ENCODE measurements at places on chromosomes 11 and 22.

DNA sequence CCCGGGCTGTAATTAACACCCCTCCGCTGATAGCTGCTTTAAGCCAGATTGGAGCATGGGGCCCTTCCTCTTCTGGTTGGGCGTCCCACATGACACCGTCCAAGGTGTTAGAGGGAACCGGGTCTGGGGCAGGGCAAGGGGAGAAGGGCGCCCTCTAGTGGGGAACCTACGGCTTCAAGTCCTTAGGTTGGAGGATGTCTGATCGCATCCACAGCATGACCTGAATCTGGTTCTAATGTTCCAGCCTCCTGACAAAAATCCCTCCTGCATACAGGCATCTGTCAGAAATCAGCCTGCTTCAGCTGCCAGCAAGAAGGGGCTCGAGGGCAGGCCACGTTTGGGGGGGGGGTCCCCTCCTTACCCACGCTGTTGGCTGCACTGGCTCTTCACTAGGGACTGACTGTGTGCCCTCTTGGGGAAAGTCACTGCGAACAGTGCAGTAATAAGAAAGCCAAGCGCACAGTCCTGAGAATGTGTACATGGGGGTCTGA lies 94.2 kb upstream of the TBCEL start:
- no peak for DNase-seq

- DNase-seq: no peak
Measured at GRCh38 chr11:129291546-129291945, 84.1 kb upstream of the BARX2 start.

DNA sequence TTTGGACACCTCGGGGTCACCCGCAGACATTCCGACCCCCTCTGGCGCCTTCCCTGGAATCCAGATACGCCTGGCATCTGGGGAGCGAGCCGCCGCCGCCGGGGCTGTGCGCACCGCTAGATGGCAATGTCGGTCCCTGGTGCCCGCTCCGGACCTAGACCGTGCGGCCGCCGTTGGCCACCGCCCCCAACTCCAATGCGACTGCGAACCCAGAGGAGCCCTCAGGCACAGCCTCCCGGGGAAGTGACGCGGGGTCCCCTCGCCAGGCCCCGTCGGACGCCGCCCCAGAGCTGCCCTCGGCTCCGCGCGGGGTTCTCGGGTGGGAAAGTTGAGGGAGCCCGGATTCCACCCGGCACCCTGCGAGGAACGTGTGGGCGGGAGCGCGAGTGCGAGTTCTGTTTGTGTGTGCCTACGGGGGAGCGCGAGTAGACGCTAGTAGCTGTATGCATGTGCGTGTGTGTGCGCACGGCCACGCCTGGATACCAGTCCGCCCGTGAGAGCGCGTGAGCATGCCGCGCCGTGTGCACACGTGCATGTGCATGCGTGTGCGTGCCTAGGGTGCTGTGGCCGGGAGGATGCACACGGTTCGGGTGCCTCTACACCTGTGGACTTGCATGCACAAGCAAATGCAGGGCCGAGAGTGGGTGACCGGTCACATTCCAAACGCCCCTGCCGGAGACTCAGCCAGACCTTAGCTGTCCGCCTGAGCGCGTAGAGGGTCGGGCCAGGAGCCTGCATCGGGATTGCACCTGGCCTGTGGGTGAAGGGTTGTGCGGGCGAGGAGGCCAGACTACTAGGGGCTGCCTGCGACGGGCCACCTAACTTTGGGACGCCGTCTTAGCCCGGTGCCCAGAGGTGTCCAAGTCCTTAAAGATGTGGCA lies 1.9 kb downstream of the CHRM4 start:
- DNase-seq: peak; percentile 61

DNA sequence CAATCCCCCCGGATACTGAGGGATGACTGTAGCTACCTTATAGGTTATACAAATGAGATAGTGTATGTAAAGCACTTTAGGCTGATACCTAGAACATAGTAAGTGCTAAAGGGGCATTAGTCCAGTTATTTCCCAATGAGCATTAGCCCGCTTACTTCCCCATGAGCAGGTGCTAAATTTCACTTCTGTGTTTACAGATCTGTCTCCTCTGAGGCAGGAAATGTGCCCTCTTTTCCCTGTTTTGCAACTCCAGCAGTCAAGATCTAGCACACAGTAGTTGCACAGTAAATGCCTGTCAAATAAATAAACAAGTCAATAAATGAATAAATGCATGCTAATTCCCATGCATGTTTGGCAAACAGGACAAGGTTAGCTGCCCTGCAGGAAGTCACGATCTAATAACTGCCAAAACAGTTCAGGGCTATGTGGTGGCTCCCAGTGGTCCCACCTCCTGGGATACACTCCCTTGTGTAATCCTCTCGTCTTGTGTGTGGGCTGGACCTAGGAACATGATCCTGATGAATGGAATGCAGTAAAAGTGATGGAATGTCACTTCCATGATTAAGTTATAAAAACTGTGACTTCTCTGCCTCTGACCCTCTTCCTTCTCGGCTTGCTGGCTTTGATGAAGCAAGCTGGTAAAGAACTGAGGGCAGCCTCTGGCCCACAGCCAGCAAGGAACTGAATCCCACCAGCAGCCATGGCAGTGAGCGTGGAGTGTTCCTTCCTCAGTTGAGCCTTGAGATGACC lies 459.0 kb downstream of the SOX6 start:
- no peak for DNase-seq

DNA sequence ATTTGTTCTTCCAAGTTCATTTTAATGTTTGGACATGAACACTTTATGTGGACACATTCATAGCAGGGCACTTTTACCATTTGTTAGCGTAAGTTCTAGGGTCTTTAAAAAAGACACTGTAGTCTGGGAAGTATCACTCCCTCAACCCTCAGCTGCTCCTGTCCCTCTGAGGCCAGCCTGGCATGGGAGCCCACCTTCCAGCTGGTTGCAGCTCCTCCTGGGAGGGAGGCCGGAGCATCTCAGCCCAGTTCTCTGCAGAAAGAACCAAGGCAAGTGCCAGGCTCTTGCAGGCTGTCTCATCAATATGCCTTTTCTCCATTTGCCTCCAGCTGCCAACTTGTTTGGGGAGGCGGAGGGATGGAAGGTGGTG lies 150.6 kb downstream of the OPCML start:
- no peak for DNase-seq

- DNase-seq: no peak
Measured at GRCh38 chr11:112785149-112785548, 176.1 kb upstream of the NCAM1 start.

DNA sequence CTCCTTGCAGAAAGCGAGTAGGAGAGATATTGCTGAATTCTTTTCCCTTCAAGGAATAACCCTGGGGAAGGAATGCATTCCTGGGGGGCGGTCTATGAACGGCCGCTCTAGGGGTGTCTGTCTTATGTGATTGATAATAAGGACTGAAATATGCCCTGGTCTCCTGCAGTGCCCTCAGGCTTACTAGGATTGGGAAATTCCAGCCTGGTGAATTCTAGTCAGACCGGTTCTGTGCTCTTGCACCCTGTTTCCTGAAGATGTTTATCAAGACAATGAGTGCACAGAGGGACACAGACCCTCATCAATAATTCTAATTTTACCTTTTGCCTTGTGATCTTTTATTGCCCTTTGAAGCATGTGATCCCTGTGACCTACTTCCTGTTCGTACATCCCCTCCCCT lies 140.7 kb downstream of the LUZP2 start:
- DNase-seq: no peak

GRCh38 chr11:123740787-123741158 lies 687 bp downstream of the ZNF202 start:
- no peak for DNase-seq

GRCh38 chr11:132078264-132079076 lies 708.1 kb downstream of the NTM start:
- no peak for DNase-seq

DNA sequence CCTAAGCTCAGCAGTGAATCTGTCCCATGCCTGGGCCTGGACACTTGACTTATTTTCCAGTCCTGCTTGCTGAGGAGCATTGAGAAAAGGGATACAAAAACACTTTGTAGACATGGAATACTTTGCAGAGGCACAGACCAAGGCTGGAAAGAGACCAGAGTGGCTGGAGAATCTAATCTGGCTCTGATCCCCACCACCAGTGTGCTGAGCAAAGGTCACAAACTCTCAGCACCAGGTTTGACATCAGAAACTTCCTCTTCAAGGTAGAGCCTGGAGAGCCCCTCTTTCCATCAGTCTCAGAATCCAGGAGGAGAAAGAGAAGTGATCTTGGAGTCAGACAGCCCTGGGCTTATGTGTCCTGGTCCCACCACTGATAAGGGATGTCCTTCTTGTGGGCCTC lies 53.5 kb downstream of the ISX start:
- DNase-seq: no peak

- DNase-seq: peak; percentile 88
Measured at GRCh38 chr22:46233231-46233630, 16.9 kb downstream of the CDPF1 start.

GRCh38 chr11:93526641-93527583 lies 16.3 kb downstream of the SMCO4 start:
- no peak for DNase-seq

GRCh38 chr11:119752946-119753345 lies 23.9 kb upstream of the NECTIN1 start:
- DNase-seq: no peak

GRCh38 chr22:33389936-33390335 lies 331.8 kb upstream of the SYN3 start:
- no peak for DNase-seq

GRCh38 chr11:121485216-121485615 lies 32.4 kb upstream of the SORL1-AS1 start:
- no peak for DNase-seq

DNA sequence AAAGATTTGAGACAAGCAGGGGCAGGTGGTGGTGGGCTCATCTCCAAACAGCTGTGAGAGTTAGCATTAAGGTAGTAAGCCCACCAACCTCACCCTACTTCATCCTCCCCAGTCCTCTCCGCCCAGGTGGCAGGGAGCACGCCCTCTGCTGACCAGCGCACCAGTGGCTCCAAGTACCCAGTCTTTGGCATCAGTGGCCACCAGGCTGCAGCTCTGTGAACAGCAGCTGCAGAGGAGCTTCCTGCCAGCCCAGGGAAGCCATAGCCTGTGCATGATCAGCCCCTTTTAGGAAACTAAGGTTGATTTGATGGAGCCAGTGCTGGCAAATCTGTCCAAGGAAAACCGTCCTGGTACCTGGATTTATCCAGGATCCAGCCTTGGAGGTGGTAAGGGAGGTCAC lies 21.7 kb downstream of the CAVIN3 start:
- peak; percentile 24 for DNase-seq

- DNase-seq: no peak
Measured at GRCh38 chr22:43658823-43659222, 153.3 kb downstream of the EFCAB6 start.

DNA sequence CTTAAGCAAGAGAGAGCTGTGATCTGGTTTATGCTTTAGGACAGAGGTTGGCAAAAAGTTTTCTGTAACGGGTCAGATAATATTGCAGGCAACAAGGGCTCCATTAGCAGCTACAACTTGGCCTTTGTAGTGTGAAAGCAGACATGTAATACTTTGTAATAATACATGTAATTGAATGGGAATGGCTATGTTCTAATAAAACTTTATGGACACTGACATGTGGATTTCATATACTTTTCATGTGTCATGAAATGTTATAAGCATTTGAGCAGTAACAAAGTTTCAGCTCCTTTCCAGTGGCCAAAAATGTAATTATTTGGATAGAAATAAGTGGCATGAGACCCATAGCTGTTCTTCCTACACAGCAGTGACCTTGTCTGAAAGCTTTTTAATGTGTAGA lies 3.1 kb downstream of the DYNC2H1 start:
- no peak for DNase-seq

DNA sequence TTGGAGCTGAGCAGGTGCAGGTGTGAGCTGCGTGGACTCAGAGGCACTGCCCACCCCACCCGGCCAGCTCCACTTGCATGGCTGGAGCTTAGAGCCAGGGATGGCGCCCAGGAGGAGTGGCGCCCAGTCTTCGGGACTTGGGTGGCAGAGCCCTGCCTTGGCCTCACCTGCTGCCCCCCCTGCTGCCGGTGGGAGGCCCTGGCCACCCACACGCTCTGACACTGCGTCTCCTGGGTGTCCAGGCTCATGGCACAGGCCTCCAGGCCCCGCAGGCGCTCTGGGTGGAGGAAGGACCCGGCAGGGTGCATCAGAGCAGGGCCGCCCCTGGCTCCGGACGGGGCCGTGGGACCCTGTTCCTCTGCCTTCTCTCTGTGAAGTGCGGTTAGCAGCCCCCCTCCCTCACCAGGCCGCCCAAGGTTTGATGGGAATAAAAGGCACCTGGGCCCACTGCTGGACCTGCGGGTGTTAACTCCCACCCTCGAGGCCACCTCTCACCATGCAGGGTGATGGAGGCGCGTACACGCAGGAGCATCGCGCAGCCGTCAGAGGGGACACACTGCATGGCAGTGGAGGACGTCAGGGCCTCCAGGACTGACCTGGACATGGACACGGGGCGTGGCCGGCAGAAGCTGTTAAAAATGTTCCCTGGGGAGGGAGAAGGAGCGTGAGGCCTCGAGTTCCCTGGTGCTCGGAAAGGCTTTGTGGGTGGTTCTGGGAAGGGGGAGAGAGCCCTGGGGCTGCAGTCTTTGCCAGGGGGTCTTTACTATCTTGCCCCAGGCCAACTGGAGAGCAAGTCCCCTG lies 11.8 kb downstream of the IL17REL start:
- DNase-seq: no peak

DNA sequence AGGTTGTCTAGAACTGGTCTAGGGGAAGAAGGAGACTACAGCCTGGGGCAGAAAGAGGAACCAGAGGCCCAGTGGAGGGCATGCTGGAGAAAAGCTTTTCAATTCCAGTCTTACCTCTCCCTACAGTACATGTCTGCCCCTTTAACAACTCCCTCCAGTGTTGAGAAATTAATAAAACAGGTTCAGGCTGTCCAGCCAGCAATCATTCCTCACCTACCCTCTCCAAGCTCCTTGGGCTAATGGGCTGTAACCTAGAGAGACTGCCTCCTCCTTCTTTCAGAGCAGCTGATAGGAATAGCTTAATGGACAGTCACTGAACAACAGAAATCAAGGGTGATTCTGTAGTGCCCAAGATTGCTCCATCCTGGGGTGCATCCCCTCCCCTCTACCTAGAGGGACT lies 8.8 kb downstream of the SLC35F2 start:
- DNase-seq: no peak

- DNase-seq: no peak
Measured at GRCh38 chr11:74437441-74438042, 29.8 kb downstream of the KCNE3 start.

DNA sequence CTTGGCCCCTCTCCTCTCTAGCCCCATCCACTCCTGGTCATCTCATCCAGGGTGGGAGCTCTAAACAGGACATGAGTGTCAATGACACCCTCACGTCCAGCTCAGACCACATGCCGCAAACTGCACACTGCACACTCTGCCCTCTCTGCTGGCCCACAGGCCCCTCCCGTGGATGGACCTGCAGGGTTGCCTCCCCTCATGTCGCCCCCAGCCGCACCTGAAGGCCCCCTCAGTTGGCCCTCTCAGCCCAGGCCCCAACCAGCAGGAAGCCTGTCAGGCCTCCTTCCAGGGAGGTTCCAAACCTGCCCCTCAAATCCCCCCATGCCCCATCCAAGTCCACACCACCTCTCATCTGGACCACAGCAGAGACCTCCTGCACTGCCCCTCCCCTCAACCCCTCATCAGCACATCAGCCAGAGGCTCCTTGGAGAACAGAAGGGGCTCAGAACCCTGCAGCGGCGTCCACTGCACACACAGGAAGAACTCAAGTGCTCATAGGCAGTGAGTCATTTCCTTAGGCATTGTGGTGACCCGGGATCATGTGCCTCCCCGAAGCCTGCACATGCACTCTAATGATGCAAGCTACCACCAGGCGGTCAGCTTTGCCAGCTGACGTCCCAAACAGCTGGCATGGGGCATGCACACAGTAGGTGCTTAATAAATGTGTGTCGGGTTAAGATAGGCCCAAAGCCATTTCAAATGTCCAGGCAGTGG lies 12.9 kb upstream of the CDKN1C start:
- DNase-seq: peak; percentile 87

- DNase-seq: no peak
Measured at GRCh38 chr11:63427971-63428508, 58.5 kb downstream of the SLC22A9 start.
